HuH-7 (cell line): ENCODE measurements at places on chromosomes 1 and 21.

DNA sequence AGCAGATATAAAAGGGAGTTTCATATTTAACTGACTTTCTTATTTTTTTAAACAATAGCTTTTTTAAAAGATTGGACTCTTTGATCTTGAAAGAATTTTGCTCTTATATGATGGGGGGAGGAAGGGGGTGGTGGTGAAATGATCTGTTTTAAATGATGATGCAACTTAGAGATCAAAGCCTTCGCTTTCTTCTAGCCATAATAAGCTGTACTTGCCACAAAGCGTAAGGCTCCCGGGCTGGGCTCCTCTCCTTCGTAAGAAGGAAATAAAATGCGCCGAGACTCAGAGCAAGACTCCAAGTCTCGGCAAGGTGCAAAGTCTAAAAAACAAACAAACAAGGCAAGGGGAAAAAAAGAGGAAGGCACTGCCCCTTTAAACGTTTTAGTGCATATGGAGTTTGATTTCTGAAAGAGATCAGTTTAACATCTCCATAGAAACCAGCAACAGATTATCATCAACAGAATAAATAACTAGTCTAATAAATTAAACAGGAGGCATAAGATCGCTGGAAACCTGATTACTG lies 3.3 kb downstream of the CASZ1 start:
- DNase-seq = no peak

DNA sequence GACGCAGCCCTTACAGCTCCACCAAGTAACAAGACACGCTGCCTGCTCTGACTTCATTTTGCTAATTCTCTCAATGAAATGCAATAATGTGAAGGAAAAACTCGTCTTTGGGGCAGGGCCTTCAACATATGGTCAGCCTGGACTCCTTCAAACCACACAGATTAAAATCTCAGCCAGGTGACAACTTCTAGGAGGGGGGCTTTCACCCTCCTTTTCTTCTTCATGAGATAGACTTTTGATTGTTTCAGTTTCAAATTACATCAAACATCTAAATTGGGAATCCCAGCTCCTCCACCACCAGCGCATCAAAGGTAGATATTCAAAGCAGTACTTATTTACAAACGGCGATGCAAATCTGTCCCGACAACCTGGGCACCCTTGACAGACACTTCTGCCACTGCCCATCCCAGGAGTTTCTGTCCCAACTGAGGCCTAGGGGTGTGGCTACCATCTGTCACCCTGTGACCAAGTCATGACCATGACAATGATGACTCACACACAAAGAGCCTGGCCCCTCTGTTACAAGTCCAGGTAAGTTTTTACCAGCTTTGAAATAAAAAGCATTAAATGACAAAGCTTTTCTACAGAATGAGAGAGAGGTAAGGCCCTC lies 29.7 kb downstream of the SSBP3 start:
- no peak for DNase-seq

DNA sequence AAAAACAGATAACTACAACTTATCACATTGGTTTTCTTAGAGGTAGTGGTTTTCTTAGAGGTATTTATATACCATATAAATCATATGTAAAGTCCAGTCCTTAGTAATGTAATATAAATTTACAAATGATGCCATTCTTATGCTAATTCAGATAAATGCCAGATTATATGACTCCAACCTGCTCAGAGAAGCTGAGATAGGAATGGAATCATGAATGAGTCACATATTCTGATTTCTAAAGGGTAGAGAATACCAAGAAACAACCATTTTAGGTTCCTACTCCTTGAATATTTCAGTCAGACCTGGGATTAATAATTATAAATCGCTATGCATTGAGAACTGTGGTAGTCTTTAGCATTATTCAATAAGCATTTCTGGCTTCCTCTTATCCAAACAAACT lies 760.1 kb upstream of the NEGR1 start:
- no peak for DNase-seq

DNA sequence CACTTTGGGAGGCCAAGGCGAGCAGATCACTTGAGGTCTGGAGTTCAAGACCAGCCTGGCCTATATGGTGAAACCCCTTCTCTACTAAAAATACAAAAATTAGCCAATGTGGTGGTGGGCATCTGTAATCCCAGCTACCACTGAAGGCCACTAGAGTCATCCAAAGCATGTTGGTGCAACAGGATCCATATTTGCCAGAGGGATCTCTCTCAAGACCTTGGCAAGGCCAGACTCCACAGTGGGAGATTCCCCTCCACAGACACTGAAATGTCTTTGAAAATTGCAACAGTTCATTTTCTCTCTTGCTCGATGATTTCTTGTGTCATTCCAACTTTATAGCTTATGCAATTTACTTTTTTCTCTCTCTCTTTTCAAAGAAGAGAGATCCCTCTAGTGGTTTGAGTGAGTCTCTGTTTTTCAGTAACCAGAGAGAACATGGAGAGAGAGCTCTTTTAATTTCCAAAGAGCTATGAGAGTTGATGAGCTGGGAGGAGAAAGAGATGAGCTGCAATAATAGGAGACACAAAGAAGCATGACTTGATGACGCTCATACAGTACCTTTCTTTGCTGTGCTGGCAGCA lies 176.8 kb upstream of the USP25 start:
- DNase-seq = peak; percentile 2

DNA sequence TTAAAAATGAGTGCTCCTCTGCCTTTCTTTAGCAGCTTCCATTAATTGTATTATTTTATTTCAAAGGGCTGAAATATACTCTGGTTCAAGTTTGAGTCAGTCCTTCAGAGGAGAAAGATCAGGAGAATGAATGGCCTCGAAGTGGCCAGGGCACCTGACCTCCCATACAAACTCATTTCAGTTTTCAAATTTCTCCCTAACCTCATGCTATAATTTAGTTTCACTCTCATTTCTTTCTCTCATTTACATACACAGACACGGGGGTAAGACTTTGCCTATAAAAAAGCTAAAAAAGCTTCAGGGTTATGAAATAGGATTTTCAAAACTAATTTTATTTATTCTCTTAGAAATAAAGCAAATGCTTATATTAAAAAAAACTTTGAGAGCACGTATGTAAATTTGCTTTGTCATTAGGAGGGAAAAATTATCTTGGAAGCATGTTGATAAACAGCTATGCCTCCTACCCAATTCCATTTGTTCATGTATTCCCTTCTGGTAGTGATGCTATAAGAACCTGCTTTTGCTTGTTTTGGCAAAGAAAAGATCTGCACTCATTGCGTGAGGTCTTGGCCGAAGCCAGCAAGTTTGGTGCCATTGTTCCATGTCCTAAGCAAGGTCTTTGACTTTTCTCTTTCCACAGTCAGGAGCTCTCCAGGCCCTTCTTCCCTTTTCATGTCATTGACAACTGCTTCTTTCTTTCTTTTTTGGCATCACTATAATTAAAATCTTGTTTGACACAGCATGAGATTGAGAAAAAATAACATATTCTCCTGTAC lies 80.4 kb upstream of the LRRC53 start:
- DNase-seq = no peak

- no peak for DNase-seq
These were observed 107.0 kb downstream of the NAV1 start for GRCh38 chr1:201645956-201646355.

- no peak for DNase-seq
These were observed 141.0 kb downstream of the TNFSF18 start for GRCh38 chr1:172909606-172910326.

GRCh38 chr1:47680815-47681475 lies 243.1 kb downstream of the FOXD2 start:
- no peak for DNase-seq

GRCh38 chr21:35254006-35254764 lies 205.1 kb upstream of the RUNX1 start:
- no peak for DNase-seq

GRCh38 chr1:31628931-31629556 lies 11.6 kb downstream of the HCRTR1 start:
- no peak for DNase-seq

DNA sequence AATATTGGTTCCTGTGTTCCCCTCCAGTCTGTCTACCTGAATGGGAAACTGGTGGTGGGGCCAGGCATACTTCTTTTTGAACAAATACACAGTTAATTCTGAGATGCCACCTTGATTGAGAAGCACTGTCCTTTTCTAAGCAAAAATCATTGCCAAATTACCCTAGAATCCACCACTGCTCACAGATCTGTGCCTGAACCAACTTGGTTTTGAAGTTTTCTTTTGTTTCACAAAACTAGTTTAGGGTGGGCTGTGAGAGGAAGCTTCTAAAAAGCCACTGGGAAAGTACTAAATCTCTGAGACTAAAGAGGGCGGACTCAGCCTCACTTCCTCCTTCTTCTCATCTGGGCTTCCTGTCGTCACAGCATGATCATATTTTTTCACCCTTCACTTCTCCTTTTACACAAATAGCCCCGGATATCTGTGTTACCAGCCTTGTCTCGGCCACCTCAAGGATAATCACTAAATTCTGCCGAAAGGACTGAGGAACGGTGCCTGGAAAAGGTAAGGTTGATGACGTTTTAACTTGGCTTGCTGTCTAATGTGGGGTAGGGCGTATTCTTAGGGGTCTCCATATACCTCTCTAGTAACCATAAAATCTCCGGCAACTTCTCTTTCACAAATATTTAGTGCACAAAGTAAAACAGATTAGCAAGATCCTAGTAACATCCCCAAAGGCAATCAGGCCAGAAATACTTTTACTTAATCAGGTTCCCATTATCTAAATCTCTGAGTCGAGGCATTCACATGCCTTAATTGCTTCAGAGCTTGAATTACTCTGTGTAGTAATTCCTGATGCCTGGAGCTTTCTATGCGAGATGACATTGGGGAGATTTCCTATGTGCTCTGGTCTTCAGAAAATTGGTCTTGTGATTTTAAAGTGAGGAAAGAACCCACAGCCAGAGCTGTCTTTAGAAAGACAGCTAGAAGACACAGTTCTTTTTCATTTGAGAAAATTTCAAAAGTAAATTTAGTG lies at the start of gene CD53:
Gene CD53, plus strand, starts transcription at position 404 of the 976 bp plus-strand sequence. CDS start 18,261 bp downstream, outside the sequence.
- no peak for DNase-seq

DNA sequence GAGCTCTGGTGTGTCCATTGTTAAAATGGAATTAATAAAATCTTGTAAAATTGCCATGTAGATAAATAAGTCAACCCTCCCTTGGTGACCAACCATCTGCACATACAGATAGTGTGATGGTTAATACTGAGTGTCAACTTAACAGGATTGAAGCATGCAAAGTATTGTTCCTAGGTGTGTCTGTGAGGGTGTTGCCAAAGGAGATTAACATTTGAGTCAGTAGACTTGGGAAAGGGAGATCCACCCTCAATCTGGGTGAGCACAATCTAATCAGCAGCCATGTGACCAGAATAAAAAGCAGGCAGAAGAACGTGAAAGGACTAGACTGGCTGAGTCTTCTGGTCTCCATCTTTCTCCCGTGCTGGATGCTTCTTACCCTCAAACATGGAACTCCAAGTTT lies 174.8 kb downstream of the LTN1 start:
- DNase-seq = no peak

DNA sequence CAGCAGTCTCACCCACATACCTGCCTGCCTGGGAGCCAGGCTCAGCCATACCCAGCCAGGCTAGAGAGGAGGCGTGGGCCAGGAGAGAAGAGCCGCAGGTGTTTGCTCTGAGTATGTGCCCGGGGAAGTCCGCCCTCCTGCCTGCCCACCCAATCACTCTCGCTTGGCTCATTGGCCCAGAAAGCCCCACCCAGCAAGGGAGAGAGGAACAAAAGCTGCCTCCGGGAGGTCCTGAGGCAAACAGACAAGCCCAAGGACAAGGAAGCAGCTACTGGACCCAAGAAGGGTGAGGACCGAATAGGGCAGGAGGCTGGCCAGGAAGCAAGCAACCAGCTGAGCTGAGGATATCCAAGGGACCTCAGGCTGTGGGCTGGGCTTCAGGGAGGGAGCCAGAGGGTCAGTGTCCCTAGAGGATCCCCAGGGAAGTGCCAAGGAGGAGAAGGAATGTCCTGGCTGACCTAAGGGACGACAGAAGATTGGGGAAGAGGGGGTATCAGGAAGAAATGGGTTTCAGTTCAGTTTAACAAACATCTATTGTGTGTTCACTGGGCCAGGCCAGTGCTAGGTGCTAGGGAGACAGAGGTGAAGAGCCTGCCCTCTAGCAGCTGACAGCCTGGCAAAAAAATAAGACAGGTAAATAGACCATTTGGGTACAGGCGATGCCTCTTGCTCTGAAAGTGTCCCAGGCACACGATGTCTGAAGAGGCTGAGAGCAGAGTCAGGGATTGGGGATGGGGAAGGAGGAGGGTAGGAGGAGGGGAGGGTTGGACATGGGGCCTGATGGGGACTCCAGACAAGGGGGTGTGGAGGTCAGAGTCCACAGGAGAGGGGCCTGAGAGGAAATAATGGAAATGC lies at the start of gene GJB4:
Gene GJB4, plus strand, starts transcription at position 238 of the 855 bp plus-strand sequence. CDS start 1,515 bp downstream, outside the sequence.
- DNase-seq = no peak

GRCh38 chr1:7335224-7335879 lies 435.7 kb upstream of the VAMP3 start:
- no peak for DNase-seq

- no peak for DNase-seq
These were observed 94.5 kb upstream of the LPGAT1 start for GRCh38 chr1:211925016-211925415.

GRCh38 chr1:162019006-162019405 lies 4.7 kb downstream of the OLFML2B start:
- no peak for DNase-seq

DNA sequence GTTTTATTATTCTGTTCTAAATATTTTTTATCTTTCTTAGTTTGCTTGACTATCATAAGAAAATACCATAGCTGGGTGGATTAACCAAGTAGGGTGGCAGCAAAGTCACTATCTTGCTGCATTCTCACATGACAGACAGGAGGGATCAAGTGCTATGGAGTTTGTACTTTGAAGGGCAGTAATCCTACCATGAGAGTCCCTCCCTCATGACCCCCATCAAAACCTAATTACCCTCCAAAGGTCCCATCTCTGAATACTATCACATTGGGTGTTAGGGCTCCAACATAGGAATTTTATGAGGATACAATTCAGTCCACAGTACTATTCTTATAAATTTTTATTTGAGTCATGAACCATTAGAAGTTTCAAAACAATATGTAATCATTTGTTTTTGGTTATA lies 388.5 kb upstream of the B3GALT2 start:
- no peak for DNase-seq

DNA sequence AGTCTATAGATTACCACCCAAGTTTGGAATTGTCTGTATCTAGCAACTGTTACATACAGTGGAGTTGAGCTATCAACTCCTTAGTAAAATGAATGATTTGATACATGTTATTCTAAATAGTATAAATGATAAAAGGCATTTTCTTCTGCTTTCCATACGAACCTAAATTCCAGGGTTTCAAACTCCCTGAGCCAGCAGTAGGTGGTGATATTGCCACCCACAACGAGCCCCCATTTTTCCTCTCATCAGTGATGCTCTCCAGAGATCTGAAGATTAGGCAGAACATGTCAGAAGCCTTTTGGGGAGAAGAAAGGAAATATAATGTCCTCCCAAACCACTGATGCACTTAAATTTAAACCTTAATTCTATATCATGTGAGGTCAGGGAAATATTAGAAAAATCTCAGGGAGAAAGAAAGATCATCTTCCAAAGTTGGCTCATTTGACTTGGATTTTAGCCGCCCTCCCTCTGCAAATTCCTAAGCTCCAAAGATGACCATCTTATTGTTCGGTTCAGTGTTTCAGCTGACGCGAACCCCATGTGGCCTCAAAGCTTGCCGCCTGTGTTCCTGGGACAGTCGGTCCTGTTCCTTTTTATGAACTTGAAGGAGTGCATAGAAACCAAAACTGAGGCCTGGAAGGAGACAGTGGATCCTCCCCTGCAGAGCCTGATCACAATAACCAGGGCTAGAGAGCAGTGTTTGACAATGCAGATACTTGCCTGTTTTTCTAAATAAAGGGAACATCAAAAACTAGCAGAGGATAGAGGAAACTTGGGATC lies 2.3 kb downstream of the EVA1C start:
- no peak for DNase-seq

GRCh38 chr1:11078631-11079030 lies 18.8 kb upstream of the SRM start:
- DNase-seq = no peak
